ENCODE measurements at places on chromosomes 5 and 9. TPM values are rescaled to one million over a fixed set of nuclear protein-coding genes. Genes with fewer than 3 reads are reported as not detected.
A peak's percentile ranks its signal among the peaks of the same experiment; 100 is the strongest.

The SLC23A1 gene
- not detected for total RNA-seq

The TRIM36 gene
- total RNA-seq, result 9.9 TPM

The CATSPER3 gene
- 0.33 TPM for total RNA-seq

The ARSI gene
- total RNA-seq, result 3.8 TPM

The PIP5KL1 gene
- total RNA-seq, result 2.4 TPM

The NIM1K gene
- total RNA-seq, result 0.15 TPM

The SLC34A1 gene
- total RNA-seq, result not detected

The PRR16 gene
- not detected for total RNA-seq

The RPL37 gene
- 1,272 TPM for total RNA-seq

- no peak for DNase-seq
Measured at GRCh38 chr9:133774799-133775198, 36.6 kb upstream of the SARDH start.

- DNase-seq, result no peak
Measured at GRCh38 chr5:134989266-134989830, 21.6 kb downstream of the CATSPER3 start.

- no peak for DNase-seq
Measured at GRCh38 chr5:151001436-151001835, 19.0 kb upstream of the GPX3 start.

DNA sequence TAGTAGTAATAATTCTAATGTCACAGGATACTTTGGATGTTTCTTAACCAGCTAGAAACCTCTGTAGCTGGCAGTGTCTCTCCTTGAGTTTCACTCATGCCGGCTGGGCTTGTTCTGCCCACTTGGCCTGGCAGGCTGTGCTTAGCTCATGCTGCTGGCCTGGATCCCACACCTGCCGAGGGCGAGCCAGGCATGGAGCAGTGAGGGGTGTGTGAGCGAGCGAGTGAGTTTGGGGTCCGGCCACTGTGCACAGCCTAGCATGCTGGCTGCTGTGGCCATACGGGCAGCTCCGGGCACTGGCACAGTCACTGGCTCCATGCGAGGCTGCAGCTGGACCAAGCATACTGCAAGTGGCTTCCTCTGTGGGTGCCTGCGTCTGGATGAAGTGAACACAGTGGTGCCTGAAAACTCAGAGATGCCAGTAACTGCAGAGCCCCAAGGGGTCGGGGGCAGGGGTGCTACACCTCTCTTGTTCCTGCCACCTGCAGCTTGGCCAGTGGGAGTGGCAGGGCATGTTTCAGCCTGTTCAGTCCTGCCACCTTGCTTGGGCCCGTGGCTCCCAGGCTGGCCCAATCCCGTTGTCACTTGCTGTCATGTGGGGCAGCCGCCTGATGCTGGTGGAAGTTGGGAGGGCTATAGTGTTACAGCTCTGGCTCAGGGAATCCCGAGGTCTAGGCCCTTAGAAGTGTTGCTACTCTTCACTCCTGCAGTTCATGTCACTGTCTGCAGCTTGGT is 9.9 kb downstream of the FSD1L start:
- no peak for DNase-seq

- DNase-seq, result no peak
Measured at GRCh38 chr5:79844571-79844970, 146.5 kb downstream of the MTX3 start.

GRCh38 chr5:154072414-154073171 is 33.8 kb downstream of the MFAP3 start:
- peak; percentile 86 for DNase-seq

GRCh38 chr5:169778622-169779596 is 141.8 kb downstream of the DOCK2 start:
- no peak for DNase-seq

DNA sequence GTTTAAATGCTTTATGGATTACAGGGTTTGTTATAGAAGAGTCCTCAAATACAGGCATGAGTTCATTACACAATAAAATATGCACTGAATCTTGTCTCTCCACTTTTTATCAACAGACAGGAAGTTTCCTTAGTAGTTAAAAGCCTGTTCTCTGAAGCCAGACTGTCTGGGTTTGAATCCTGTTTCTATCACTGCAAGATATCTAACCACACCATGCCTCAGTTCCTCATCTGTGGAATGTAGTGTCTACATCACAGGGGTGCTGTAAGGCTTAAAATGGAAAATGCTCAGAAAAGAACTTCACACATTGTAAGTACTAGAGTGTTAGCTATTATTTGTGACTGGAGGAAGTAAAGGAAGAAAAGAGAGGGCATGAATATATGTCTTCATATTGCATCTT is 9.3 kb downstream of the LIX1 start:
- DNase-seq, result no peak

GRCh38 chr9:123282362-123283047 is 14.1 kb upstream of the STRBP start:
- no peak for DNase-seq

DNA sequence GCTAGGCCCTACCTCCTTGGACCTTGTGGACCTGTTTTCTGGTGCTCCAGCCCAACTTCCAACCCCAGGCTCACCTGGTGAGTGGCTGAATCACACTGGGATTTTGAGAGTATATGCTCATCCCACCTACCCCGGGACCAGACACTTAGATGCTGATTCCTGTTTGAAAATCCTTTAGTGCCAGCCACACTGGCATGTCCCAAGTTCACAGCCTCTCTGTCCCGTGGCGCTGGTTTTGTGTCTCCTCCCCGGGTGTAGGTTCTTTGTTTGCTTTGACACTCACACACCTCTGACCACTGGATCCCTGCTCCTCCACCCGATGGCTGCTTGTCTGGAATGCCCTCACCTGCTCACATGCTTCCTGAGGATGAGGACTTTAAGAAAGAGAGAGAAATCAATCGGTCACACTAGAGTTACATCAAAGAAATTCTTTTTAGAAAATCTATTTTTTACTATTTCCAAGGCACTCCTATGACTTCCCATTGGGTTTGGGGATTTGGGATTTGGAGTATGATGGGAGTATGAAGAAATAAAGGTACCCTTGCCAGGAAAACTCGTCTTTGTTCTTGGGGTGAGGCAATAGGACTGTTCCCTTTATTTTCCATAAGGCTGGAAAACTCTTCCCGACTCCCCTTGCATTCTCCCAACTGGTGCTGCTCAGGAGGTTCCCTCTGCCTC is 7.3 kb upstream of the SLC25A48 start:
- DNase-seq, result no peak

GRCh38 chr9:71766663-71767062 is 1.6 kb downstream of the CEMIP2 start:
- DNase-seq, result no peak

DNA sequence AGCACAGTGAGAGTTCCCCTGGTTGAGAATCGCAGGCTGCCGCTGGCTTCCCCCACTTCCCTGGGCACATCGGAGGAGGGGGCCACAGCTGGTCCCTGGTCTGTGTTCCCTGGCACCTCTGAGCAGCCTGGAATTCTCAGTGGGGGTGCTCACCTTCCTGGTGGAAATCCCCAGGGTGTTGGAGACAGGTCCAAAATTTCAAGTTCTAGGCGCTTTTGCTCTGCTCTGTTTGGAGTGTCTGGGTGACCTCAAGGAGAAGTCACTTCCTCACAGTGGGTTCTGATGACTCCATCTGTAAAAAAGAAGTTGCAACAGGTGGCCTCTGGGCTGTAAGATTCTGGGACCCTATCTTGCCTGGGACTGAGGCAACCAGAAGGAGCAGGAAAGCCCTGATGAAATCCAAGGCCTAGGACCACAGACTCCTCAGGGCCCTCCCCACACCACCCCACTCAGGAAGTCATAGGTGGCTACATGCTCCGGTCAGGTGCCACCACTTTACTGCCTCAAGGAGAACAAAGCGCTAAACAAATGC is at the start of gene TRAF1:
TRAF1 (minus strand) TSS at position 400 of the 532 bp plus-strand sequence. CDS start 721 bp downstream, outside the sequence.
- no peak for DNase-seq

DNA sequence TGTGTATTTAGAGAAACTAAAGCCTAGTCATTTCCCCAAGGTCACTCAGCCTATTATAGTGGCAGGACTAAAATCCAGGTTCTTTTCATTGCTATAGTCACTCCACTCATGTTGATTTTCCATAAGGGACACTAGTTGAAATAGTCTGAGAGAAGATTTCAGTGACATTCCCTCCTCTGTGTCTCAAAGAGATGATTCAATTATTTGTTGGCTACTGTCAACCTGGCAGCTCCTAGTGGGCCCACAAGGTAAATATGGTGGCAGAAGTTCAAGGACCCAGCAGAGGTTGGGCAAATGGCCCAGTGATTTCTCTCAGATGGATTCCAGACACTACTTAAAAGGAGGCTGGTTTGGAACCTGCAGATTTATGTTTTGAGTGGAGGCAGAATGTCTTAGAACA is 48.1 kb downstream of the G3BP1 start:
- DNase-seq, result no peak

DNA sequence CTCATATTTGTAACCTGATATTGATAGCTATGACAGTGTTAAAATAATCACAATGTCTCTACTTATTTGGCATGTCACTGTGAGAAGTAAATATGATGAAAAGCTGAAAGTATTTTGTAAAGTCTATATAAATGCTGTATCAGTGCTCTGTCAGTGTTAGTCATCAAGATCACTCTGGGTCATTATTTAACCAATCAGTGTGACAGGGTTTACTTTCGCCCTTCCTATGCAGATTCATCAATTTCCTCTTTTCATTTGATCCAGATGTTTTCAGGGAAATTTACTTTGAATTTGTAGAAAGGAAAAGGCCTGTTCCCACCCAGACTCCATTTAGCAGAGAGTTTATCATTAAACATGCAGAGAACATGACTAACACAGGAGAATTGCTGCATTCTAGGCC is 9.9 kb upstream of the PCSK5 start:
- no peak for DNase-seq

- DNase-seq, result no peak
Measured at GRCh38 chr5:170749911-170750431, 33.6 kb upstream of the GABRP start.

GRCh38 chr5:31217446-31217845 is 24.0 kb downstream of the CDH6 start:
- no peak for DNase-seq

GRCh38 chr5:18240971-18241370 is 606.7 kb downstream of the TAF11L14 start:
- DNase-seq, result no peak

DNA sequence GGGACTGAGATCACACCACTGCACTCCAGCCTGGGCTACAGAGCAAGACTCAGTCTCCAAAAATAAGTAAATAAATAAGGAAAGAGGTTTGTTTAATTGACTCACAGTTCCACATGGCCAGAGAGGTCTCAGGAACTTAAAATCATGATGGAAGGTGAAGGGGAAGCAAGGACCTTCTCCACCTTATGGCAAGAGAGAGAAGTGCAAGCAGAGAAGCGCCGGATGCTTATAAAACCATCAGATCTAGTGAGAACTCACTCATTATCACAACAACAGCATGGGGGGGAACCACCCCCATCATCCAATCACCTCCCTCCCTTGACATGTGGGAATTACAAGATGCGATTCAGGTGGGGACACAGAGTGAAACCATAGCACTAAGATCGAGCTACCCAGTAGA is 22.8 kb upstream of the RGMB start:
- DNase-seq, result peak; percentile 21

- no peak for DNase-seq
Measured at GRCh38 chr9:38694676-38695075, 25.3 kb downstream of the FAM240B start.

GRCh38 chr5:169960659-169961058 is 19.6 kb downstream of the INSYN2B start:
- DNase-seq, result no peak

- DNase-seq, result no peak
Measured at GRCh38 chr5:163888366-163888765, 382.9 kb downstream of the MAT2B start.

DNA sequence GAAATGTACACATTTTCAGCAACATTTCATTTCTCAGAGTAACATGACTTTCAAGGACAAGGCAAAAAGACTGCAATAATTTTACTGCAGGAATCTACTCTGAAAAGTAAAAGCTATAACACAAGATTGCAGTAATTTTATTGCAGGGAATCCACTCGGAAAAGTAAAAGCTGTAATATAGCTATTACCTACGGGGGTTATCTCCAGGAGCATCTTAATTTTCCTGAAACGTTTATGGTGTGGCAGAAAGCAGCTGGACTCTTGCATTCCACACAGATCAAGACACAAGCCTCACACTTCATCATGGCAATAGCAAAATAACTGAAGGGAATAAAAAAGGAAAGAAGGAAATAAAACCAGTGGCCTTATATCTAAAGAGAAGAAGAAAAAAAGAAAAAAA is 171.2 kb downstream of the TSSK1B start:
- no peak for DNase-seq

DNA sequence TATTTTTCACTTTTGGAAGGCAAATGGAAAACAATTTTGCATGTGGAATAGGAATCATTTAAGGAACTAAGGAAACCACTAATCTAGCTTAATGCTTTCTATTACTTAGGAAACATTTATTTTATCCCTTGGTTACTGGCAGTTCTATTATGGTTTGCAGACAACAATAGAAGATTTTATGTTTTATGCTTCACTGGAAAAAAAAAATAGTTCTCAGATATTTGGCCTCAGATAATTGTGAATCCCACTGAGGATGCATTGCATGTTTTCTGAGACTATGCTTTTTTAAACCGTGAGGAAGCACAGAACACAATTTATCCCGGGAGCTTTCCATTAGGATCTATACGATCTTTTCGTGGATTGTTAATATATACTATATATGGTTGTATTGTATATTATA is 356.9 kb downstream of the CSNK1G3 start:
- no peak for DNase-seq

- no peak for DNase-seq
Measured at GRCh38 chr5:6704361-6704851, 8.8 kb upstream of the TENT4A start.

GRCh38 chr5:158056130-158056825 is 197.3 kb upstream of the CLINT1 start:
- no peak for DNase-seq

DNA sequence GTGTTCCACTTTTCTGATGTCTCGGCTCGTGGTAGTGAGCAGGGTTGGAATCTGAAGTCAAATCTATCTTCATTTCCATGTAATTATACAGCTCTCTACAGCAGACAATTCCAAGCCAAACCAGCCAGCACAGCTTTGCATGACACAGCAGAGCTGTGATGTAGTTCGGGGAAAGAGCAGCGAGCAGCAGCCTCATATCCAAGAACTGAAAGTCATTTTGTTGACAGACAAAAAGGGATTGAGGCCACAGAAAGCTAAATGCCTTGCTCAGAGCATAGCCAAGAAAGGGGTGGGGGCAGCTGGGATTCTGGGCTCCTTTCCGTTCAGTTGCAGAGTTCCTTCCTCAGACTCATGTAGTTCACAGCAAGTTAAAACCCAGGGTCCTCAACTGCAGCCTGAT is 32.1 kb downstream of the LCP2 start:
- no peak for DNase-seq

- DNase-seq, result no peak
Measured at GRCh38 chr9:88990041-88990728, 1.1 kb upstream of the S1PR3 start.
